ENCODE measurements at places on chromosomes 7 and 10. TPM values are rescaled to one million over a fixed set of nuclear protein-coding genes. Genes with fewer than 3 reads are reported as not detected.

KCNIP2 gene
- 5.2 TPM for total RNA-seq

UTF1 gene
- total RNA-seq = 1.9 TPM

NME8 gene
- total RNA-seq = 1.9 TPM

PRR15 gene
- 3.3 TPM for total RNA-seq

- DNase-seq = no peak
These were observed 135.4 kb upstream of the PRPS1L1 start for GRCh38 chr7:18163091-18163490.
